GM19239 (cell line): ENCODE measurements at places on chromosomes 1 and 21.

DNA sequence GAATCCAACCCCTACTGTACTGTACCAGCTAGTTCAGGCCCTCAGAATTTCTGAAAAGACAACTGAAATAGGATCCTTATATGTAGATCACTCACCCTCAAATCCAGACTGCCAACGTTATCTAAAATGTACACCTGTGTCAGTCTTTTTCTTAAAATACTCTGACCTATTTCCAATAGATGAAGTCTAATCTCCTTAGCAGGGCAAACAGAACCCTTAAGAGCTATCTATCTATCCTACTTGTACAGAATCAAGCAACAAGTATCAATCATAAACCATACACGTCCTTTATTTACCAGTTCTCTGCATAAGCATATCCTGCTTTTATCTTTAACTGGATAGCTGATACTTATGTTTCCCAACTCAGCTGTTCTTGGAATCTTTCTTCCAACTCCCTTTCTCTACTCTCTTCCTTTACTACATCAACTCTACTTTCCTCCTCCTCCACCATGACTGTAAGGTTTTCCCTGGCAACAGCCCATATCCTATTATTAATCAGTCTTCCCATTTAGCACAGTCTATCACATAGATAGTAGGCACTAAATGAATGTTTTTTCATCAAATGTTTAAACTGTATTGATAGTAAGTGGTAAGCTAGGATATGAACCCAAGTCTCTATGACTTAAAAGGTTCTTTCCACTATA is 2.8 kb downstream of the LRIF1 start:
- DNase-seq, result no peak

DNA sequence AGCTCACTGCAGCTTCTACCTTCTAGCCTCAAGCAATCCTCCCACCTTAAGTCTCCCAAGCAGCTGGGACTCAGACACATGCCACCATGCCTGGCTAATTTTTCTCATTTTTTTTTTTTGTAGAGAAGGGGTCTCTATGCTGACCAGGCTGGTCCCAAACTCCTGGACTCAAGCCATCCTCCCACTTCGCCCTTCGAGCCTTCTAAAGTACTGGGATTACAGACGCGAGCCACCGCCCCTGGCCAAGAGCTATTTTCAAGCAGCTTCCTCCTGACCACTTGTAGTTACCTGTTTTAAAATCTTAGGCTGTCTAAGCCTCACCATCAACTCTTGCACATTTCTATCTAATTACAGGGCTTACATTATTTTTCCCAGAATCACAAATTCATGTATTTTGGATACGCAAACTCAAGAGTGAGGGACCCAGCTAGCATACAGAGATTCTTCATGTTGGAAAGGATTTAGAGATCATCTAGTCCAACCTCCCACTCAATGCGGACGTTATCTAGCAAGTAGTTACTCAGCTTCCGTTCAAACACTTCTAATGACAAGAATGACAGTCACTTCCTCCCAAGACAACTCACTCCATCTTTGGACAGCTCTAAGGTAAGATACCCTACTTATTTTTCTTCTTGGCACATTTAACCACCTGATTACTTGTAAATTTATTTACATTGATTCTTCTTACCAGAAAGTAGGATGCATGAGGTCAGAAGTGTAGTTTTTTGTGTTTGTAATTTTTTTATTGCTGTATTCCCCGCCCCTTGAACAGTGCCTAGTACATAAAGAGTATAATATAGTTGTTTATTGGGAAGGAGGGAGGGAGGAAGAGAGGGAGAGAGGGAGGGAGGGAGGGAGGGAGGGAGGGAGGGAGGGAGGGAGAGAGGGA is 65.4 kb downstream of the LUZP1 start:
- no peak for DNase-seq

DNA sequence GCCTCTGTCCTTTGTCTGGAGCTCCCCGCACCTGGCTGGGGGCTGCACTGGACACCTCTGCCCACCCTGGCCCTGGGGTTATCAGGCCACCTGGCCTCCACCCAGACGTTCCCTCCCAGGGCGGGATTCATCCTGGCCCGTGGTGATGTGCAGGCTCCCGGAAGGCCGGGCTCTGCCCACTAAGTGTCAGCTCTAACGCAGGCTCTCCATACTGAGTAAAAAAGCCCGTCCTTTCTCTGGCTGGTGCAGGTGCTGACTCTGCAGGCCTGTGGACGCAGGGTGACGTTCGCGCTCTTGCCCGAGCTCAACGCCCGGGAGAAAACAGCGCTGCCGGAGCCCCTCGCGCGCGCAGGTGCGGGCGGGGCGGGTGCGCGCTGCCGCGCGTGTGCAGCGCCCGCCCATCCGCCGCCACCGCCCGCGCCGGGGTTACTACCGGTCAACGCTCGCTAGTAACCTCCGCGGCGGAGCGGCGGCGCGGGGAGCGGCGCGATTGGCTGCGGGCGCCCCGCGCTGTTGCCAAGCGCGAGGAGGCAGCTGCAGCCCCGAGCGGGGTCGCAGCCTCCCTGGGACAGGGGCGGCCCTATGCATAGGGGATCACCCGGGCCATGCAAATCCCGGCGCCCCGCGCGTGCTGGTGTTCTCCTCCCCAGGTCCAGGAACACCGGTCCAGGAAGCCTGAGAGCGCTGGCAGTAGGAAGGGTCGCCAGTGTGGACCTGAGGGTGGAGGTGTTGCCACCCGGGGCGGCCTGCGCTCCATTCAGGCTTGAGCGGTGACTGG is 15.7 kb downstream of the ABCG1 start:
- DNase-seq, result peak; percentile 45

- no peak for DNase-seq
Observed at GRCh38 chr1:41312991-41313645, 48.1 kb upstream of the FOXO6 start.

GRCh38 chr1:225514671-225515081 is 86.8 kb upstream of the LBR start:
- no peak for DNase-seq

- DNase-seq, result no peak
Observed at GRCh38 chr1:54846301-54846700, 40.7 kb downstream of the DHCR24 start.

DNA sequence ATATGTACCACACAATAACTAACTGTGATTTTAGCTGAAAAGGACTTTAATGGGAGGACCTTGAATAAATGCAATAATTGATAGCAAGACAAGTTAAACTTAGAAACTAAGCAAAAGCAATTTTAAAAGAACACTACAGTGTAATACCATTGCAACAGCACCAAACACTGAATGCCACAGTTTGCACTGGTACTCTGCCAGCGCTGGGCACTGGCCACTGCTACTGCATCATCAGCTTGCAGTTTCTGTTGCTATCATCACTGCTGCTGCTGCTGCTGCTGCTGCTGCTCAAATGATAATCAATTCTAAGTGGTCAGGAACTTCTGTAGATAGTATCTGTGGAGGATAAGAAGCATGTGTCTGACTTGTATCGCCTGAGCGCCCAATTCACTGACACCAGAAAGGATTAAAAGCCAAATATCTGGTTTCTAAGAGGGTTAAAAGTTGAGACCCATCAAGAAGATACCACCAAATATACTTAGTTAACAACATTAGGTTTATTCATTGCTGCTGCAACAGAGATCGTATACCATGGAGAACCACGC is 306.9 kb downstream of the LRRC40 start:
- no peak for DNase-seq

- DNase-seq, result no peak
Observed at GRCh38 chr1:12565966-12566352, 52.1 kb downstream of the DHRS3 start.

GRCh38 chr1:50735443-50735842 is 224.6 kb downstream of the FAF1 start:
- no peak for DNase-seq

DNA sequence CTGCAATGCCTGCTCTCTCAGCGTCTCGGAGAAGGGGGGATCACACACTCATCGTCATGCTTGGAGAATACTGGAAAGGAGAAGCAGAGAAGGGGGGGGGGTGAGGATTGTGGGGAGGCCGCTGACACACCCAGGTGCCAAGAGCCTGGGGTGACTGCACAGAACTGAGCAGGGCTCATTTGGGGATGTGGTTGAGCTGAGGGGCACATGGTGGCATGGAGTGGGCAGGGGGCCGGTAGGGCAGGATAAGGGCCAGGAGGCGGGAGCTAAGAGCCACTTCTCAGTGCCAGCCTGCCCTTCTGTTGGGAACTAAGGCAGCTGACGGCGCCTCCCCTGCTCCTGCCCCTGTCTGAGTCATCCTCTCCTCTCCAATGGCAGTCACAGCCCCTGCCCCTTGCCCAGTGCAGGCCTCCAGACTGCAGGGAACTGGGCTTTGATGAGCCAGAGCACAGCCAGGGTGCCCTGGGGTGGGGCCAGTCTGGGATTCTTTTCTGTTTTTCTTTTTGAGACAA is 27.2 kb downstream of the MRPL37 start:
- no peak for DNase-seq

DNA sequence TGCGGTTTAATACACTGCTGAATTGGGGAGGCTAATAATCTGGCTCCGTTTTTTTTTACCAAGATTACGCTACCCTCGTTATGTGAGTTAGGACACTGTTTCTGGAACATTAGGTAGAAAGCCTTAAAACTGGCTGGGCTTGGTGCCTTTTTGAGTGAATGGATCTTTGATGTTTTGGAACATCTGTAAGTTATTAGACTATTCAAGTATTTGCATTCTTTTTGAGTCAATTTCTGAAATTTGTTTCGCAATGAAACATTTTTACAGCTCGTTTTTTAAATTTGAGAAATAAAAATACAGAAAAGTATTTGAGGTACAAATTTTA is 106.9 kb downstream of the LTN1 start:
- DNase-seq, result no peak

GRCh38 chr1:175884369-175884768 is 141.0 kb upstream of the TNR start:
- DNase-seq, result no peak

DNA sequence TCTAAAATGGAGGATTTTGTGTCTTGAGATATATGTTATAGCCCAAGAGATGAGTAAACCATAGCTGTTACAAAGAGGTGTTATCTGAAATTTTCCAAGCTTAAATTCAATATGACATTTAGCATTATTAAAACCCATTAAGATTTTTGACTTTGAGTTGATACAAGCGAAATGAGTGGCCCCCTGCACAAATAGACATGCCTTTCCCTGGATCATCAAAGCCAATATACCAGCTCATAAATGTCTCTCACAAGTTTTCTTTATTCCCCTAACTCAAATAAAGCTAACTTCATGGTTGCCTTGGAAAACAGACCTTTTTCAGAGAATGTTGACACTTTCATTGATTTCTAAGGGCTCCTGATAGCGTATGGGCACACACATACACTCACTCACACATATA is 55.5 kb upstream of the TIAM1 start:
- no peak for DNase-seq

DNA sequence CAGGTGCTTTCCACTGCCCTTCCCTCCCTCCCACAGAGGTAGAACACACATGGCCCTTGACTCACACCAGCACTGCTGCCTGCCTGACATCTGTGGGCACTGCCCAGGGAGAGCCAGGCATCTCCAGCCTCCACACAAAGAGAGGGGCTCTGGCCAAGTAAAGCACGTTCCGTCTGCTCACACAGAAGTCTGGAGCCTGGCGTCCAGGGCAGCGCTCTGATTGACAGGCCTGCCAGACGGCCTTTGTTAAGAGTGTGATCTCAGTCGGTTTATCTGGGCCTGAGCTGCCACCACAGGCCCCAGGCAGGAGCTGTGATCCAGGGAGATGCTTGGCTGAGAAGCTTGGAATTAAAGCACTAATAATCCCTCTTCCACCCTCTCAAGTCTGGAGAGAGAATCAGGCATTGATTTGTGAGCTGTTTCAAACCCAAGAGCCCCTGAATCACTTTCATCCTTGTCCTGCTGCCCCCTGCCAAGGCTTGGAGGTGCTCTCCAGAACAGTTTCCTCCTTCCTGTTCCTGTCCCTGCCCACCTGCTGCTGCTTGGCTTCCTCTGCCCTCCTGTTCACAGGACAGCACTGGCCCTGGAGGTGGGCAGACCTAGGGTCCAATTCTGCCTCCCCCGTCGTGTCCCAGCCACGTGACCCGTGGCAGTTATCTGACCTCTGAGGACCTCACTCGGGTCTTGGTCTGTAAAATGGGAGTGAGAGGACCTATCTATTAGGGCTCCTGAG is 3.7 kb downstream of the DMRTB1 start:
- DNase-seq, result no peak

- DNase-seq, result no peak
Observed at GRCh38 chr1:70112838-70113237, 92.5 kb downstream of the LRRC40 start.

- no peak for DNase-seq
Observed at GRCh38 chr1:228154021-228154669, 4.4 kb downstream of the GJC2 start.

- no peak for DNase-seq
Observed at GRCh38 chr1:154342132-154342531, 16.8 kb downstream of the ATP8B2 start.
